ENCODE measurements at places on chromosomes 6 and 20. TPM values are rescaled to one million over a fixed set of nuclear protein-coding genes. Genes with fewer than 3 reads are reported as not detected.
A peak's percentile ranks its signal among the peaks of the same experiment; 100 is the strongest.

DNA sequence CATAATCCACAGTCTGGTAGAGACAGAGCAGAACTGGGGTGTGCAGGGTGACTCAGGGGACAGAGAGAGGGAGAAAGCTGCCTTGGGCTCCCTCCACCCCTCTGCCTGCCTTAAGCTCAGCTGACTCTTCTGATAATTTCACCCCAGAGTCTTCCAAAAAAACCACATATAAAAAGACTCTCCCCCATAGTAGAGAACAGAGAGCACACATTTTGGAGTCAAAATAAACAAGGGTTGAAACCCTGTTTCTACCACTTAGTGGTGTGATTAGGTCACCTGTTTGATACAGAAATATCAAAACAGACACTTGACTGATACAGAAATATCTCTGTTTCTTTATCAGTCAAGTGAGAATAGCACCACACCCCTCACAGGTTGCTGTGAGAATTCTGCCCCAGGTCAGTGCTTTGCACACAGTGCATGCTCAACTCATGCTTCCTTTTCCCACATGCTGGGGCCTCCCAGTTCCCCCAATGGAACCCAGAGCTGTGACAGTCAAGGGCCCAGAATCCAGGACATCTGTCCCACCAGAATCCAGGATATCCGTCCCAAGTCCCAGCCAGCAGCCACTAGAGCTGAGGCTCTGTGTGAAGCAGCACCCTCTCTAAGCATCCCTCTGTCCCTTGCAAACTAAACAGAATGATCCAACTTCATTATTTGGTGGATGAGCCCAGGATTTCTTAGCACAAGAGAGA, 1.2 kb downstream of the TREML2 start:
- H3K4me3 ChIP-seq, result no peak overlapping the region
- no peaks in the 10 kb centered on the region for H3K36me3 ChIP-seq
- no peak overlapping the region for H3K27ac ChIP-seq
- H3K4me1 ChIP-seq, result no peaks in the 10 kb centered on the region

The UNC5CL gene
- 1.2 TPM for total RNA-seq

DNA sequence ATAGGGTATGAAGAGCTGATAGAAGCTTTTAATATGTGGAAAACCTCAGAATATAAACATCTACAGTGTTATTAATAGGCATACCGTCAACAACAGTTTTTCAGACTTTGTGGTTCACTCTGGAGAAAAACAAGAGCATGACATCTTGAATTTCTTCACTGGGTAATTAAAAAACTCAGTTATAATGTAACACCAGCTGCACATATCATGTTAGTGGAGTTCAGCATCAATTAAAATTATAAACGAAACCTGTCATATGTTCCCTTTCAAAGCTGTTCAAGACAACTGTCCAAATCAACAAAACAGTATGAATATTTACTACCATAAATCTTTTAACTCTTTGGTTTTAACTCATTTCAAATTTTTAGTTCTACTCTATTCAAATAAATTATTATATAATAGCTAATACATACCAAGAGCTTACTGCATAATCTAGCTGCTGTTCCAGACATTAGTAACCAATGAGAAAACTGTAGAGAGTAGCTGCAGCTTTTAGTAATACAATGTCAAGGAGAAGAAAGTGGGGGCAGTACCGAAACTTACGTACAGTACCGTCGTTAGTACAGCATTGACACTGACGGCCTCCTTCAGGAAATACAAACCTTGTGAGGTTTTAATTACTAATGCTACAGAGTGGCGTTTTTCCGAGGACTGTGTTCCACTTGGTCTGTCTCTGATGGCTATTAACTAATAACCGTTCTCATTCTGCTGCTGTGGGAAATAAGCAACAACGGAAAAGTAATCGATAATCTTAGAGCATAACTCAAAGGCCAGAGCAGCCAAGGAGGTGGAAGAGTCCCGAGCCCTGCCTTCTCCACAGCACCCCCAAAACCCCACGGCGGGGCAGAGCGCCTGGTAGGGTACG, 532 bp upstream of the PM20D2 start:
- no peaks in the 10 kb centered on the region for H3K27me3 ChIP-seq
- no peaks in the 10 kb centered on the region for H3K36me3 ChIP-seq
- H3K4me1 ChIP-seq, result peaks cover 4% of the 10 kb centered on the region
- H3K27ac ChIP-seq, result peak overlapping the region; percentile 82

- H3K27ac ChIP-seq, result no peak overlapping the region
- ATAC-seq, result no peak
- H3K4me3 ChIP-seq, result no peak overlapping the region
- peaks cover 27% of the 10 kb centered on the region for H3K4me1 ChIP-seq
These were observed 14.5 kb downstream of the CD109 start for GRCh38 chr6:73710470-73710869.

GRCh38 chr6:151804585-151805285, 2.7 kb upstream of the ESR1 start:
- no peak overlapping the region for H3K4me3 ChIP-seq
- ATAC-seq, result no peak
- H3K4me1 ChIP-seq, result no peaks in the 10 kb centered on the region
- H3K27me3 ChIP-seq, result peaks cover 58% of the 10 kb centered on the region

The SNAI1 gene
- total RNA-seq, result 2.6 TPM
